ENCODE measurements at places on chromosomes 13 and 19.

DNA sequence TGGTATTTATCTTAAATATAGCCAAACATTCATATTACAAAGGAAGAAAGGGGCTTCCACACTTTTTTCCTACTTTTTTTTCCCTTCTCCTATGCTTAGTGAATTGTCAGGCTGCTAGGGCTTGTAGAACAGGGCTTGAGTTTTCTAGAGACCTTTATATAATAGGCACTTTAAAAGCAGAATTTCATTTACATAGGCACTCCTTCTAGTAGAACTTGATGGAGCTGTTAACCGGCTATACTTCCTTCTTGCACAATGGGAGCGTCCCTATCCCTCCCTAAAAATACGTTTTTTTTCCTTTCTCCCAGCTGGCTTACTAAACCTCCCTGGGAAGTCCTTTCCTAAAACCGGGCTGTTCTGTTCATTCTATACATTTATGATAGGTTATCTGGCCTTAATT is 1.1 kb downstream of the TRIM13 start:
- no peak for DNase-seq

DNA sequence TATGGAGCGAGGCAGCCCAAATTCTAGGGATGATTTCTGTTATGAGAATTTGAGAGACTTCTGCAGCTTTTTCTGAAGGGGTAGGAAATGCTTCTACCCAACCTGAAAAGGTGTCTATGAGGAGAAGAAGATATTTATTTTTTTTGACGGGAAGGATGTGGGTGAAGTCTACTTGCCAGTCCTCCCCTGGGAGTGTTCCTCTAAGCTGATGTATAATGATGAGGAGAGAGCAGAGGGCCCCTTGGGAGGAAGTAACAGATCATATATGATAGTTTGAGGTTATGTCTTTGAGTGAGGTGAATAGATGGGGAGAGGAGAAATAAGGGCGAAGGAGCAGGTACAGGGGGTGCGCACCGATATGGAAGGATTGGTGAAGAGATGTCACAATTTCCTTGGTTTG is 910.6 kb upstream of the SLITRK5 start:
- DNase-seq: no peak

GRCh38 chr13:44929692-44930091 is 59.6 kb downstream of the NUFIP1 start:
- DNase-seq: no peak

GRCh38 chr13:90732049-90732448 is 615.4 kb upstream of the MIR17HG start:
- DNase-seq: no peak

GRCh38 chr19:584240-585001 is 5.3 kb upstream of the HCN2 start:
- DNase-seq: no peak

- no peak for DNase-seq
Measured at GRCh38 chr13:38366954-38367645, 17.4 kb downstream of the UFM1 start.

- DNase-seq: no peak
Measured at GRCh38 chr19:16405091-16405490, 66.7 kb downstream of the EPS15L1 start.

DNA sequence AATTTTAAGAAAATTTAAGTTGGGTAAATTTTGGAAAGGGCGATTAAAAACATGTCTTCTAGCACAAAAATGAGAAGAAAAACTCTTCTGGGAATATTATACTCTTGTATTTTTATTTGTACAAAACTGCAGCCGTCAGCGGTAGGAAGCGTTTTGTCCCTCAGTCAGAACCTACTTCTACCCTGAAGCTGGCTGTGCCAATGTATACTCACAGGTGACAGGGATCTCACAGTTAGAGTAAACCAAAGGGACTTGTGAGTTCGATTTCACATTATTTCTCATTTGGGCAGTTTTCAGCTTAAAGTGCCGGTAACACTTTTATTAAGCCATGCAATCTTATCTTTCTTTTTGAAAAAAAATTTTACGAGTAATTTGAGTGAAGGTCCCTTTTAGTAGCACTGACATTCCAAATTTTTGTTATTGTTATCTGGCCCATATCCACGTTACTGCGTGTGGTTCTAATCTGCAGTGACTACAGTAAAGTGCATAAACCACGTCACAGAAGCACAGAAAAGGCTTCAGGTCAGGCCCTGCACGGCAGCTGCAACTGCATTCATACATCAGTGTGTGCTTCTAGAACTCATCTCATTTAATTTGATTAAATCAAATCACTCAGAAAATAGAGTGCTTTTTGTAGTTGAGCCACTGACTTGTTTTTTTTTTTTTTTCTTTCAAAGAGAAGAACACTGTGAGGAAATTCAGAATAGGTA is 387.3 kb downstream of the LIG4 start:
- no peak for DNase-seq

- peak; percentile 90 for DNase-seq
Measured at GRCh38 chr19:662962-663681, at the start of gene RNF126. RNF126 (minus strand) TSS chr19:663214; CDS start chr19:663121, 93 bp downstream.

Measured in stimulated activated CD8-positive, alpha-beta memory T cell treated with anti-CD3 and anti-CD28 coated beads, Interleukin-4, amount 100 ng/mL, for 4 hours (primary cell).